ENCODE measurements at places on chromosomes 5 and 9.

GRCh38 chr9:135220601-135221575 lies 133.4 kb downstream of the OLFM1 start:
- DNase-seq = no peak

- no peak for DNase-seq
Measured at GRCh38 chr5:69492391-69492922, at the start of gene OCLN. TSS of gene OCLN (plus strand) at chr5:69492790. CDS start at chr5:69504245, 11,455 bp downstream.

- DNase-seq = no peak
Measured at GRCh38 chr5:141867139-141867538, 11.1 kb downstream of the PCDH1 start.

DNA sequence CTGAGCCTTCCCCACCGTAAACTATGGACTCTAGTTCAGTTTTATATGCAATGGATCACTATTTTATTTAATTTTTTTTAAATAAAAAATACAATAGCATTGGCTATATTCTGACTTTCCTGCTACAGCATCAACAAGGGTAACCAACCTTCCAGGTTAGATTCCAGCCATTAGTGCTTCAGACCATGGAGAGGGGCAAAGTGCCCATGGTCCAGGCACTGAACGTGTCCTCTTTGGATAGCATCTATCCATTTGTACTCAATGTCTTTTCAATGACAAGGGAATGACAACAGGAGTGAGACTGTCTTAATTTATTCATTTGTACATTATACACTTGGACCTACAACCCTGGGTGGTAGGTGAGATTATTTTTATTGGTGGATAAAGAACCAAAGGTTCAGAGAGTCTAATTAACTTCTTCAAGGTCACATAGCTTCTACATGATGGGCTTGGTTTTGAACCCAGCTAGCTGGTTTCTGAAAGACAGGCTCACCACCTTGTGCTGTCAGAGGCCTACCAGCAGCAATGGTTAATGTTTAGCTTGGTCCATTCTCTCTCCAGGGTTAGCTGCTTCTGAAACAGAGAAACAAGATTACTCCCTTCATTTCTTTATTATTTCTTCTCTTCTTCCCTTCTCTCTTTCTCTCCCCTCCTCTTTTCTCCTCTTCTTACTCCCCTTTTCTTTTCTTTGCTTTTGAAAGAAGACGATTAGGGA lies 11.5 kb downstream of the TMEM171 start:
- no peak for DNase-seq

DNA sequence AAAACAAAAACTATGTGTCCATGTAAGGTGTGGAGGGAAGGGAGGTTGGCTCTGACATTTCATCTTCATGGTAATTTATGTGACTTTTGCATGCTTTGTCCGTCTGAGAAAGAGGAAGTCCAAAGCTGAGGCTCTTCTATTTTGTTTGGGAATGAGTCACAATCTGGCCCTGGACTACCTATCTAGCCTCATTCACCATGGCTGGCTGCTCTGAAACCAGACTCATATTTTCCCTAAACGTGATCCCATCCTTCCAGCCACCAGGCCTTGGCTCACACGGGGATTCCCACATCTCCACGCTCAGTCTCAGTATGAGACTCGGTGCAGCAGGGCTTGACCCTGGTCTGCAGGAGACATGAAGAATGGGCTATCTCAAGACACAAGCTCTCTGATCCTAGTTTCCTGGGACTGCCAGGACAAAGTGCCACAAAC lies 672.8 kb downstream of the ACTL7B start:
- DNase-seq = no peak

- no peak for DNase-seq
Measured at GRCh38 chr5:171771856-171772255, 13.8 kb upstream of the SMIM23 start.

GRCh38 chr5:38237681-38238080 lies 20.7 kb upstream of the EGFLAM start:
- DNase-seq = no peak

GRCh38 chr5:65043843-65044359 lies 275.2 kb downstream of the CWC27 start:
- DNase-seq = no peak

DNA sequence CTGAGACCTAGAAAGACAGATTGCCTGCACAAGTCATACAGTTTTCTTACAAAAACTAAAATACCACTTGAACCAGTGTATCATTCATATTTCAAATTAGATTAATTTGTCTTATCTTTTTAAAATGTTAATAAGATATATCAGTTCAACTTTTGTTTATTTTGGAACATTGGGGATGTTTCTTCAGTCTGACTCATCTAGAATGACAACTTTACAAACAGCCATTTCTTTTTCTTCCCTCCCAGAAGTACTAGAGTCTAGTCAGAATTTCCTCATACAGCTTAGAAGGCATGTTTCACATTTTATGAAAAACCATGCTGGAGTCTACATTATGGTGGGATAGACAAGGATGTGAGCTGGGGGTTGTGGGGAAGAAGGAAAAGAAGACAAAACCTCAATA lies 262.5 kb downstream of the NFIB start:
- no peak for DNase-seq

DNA sequence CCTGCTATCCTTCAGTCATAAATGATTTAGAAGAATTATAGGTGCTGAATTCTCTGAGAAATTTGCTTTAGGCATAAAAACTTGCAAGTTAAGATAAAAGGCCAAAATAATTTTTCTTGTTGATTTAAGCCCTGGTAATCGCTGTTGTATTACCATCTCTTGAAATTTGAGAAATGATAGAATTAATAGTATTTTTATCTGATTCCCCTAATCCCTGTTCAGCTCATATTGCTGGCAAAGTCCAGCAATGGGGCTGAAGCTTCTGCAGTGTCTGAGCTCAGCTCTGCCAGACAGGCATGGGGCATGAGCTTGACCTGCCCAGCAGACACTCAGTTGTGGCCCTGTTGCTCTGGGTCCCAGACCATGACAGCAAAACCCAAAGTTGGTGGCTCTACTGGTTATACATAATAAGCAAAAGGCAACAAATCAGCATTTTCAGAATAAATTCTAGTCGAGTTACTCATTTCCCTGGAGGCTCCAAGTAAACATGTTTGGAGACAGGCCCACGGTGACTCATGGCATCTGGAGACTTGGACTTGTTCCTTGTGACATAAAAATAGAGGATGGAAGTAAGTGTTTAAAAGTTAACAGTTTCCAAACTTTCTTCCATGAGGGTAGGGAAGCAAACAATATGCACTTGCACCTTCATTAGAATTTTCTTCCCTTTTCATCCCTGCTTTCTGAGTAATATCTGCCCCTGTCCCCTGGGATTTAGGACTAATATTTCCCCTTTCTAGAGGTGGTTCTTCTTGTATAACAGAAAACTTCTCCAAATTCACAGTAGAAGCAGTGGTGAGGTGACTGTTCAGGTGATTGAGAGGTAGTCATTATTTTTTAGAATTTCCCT lies 60.2 kb upstream of the SLC2A8 start:
- no peak for DNase-seq

DNA sequence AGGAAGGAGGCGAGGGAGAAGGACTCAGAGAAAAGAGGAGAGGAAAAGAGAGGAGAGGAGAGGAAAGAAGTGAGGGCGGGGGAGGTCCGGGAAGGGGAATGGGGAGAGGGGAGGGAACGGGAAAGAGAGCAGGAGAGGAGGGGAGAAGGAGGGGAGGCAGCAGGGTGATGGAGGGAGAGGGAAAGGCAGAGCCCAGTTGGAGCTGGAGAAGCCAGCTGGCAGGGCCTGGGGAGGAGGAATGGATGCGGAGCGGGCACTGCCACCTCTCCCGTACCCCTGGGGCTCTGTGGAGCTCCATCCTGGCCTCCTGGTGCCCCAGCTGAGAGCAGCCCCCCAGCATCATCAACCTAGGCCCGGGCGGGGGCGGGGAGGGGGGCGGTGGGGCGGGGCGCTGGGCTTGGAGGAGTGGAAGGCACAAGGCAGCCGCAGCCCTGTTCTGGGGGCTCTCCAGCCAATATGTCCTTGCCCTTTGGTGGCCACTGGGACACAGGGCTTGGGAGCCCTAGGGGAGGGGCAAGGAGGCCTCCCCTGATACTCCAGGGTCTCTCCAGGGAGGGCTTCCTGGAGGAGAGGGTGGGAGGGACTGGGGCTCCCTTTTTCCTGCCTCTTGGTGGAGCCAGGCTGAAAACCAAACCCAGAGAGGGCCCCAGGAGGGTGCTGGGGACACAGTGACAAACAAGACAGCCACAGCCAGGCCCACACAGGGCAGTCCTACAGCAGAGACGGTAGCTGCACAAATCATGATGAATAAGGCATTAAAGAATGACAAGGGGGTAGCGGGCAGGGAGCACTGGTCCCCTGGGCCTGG lies 123.7 kb downstream of the C9orf50 start:
- no peak for DNase-seq

GRCh38 chr9:112819635-112820496 lies 69.3 kb downstream of the SNX30 start:
- no peak for DNase-seq

- no peak for DNase-seq
Measured at GRCh38 chr5:56450766-56451165, 217.6 kb upstream of the ANKRD55 start.

DNA sequence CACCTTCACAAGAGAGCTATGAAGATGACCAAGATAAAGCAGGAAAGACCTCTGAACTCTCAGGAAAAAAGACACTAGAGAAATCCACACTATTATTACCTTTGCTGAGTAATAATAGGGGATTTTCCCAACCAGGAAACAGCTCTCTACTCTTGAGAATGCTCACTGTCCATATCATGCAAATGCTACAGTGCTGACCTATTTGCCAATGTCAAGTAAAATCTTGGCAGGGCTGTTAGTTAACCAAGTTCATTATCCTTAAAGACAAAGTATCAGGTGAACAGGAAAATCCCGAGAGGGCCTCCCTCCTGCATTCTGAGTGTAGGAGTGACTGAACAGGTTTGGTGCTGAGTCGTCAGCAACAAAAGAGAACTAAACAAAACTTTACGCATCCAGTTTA lies 306.6 kb downstream of the ACTL7B start:
- no peak for DNase-seq

GRCh38 chr5:96350678-96351077 lies 82.4 kb downstream of the PCSK1 start:
- no peak for DNase-seq

- DNase-seq = no peak
Measured at GRCh38 chr9:108904161-108904560, 29.8 kb downstream of the ELP1 start.

DNA sequence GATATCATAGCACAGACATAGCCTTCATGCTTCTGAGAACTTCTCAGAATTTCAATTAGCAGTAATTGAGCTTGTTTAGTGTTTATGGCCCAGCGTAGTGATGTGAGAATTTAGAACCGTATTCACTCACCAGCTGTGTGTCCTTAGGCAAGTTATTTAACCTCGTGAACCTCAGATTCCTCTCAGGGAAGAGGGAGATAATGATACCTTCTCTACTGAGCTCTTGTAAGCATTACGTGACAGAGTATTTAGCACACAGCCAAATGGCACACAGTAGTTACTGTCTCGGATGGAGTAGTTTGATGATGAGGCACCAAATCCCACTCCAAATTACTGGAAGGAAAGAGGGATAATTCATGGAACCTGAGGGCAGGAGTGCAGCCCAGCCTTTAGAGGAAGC lies 429.3 kb downstream of the CCDC171 start:
- no peak for DNase-seq

DNA sequence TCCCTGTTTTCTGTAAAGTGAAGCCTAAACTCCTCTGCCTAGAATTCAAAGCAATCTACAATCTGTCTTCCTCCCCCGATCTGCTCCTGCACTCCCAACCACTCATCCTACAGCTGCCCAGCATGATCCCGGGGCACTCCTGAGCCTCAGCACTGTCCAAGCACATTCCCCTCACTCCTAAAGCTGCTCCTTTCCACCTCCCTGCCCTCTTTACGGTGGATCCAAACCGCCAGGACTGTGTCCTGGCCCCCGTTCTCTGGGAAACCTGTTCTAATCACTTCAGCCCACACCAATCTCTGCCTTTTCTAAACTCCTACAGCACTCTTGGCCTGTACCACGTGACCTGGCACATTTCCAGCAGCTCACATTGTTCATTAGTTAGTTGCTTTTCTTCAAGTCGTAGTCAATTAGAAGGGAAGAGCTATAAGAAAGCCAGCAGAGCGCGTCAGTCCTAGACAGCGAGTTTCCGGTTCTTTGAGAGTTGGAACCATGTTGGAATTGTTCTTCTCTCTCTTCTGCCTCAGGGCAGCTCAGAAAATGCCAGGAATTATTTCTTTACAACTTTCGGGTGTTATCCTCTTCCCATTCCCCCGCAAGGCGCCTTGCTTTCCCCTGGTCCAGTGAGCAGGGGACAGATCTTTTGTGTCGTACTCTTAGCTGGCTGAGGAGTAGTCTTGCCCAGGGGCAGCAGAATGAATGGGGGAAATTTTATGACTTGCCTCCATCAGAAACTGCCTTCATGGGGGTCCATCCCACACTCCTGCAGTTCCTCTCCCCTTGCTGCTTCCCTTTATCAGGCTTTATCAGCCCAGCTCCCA lies 60.7 kb downstream of the NRG2 start:
- no peak for DNase-seq

- DNase-seq = no peak
Measured at GRCh38 chr5:88780736-88781135, 102.2 kb downstream of the MEF2C start.

DNA sequence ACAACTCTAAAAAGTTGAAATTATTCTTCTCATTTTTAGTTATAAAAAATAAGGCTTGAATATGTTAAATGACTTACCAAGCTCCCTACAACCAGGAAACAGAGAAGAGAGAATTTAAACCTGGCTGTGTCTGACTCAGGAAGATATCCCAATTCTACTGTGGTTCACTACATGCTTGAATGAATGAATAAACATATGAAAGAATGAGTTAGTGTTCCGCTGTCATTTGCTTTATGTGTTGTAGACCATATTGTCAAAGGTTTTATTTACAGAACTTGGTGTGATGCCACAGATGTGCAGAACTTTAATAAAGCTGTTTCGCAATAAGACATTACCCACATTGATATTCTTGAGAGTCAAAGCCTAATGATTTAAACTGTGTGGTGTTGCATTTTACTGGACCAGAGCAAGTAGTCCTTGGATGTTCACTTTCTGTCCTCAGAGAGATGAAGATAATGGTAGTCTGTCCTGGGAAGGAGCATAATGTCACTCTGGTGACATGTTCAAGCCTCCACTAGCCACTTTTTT lies 313.2 kb downstream of the TRIM32 start:
- DNase-seq = no peak

- DNase-seq = no peak
Measured at GRCh38 chr9:8677741-8678140, 878.2 kb upstream of the DMAC1 start.

DNA sequence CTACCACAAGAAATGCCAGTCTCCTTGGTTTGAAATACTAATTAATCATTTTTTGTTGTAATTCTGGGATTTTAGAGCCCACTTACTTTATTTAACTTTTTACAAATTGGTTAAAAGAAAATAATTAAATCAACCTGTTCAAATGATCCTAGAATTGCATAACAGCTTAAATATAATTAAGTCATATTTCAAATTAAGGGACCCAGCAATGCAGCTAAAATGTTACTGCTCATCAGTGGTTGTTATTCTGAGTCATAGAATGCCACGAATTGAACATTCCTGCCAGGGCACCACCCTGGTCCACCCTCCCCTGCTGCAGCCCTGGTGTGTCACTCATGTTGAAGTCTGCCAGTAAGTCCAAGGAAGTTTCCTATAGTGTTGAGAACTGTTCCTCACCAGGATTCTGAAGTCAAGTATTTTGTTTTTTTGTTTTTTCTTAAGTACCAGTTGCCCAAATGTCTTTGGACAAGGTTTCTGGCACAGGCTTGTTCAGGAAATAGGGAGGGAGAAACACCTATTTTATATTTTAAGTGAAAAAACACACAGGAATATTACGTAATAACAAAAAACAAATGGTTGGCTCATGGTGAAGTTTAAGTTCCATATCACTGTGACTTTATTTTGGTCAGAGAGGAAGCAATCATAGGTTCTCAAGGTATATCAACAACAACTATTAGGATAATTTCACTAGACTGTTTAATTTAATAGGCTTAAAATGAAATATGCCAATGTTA lies 4.3 kb upstream of the ITGA1 start:
- DNase-seq = no peak

Measured in activated CD4-positive, alpha-beta T cell treated with anti-CD3 and anti-CD28 coated beads, Interleukin-2, amount 50 U/mL, for 24 hours (primary cell).